ENCODE measurements at places on chromosomes 2 and 18.

DNA sequence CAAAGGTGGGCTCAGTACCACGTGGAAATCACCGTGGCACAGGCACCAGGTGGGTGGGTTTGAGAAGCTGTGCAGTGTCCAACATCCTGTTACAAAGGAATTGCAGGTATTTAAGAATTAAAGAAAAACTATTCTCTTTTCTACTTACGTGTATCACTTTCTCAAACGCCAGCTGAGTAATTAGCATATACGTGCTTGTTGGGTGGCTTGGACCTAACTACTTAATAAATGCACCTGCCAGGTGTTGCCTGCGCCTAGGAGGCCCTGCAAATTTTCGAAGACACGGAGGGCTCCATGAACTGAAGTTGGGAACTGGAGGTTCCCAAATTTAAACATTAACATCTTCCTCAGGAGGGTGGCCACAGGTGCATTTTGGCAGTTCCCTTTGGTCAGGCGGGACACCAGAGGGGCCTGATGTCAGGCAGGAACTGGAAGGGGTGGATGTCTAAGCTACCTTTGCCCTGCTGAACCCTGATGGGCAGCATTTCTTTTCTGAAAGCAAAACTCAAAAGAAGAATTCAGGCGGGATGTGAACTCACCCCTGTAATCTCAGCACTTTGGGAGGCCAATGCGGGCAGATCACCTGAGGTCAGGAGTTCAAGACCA lies 84.8 kb downstream of the HS6ST1 start:
- no peak for DNase-seq

GRCh38 chr2:204487447-204488229 lies 57.6 kb upstream of the PARD3B start:
- no peak for DNase-seq

- DNase-seq, result no peak
These were observed 12.4 kb upstream of the CCDC88A start for GRCh38 chr2:55431982-55432627.

DNA sequence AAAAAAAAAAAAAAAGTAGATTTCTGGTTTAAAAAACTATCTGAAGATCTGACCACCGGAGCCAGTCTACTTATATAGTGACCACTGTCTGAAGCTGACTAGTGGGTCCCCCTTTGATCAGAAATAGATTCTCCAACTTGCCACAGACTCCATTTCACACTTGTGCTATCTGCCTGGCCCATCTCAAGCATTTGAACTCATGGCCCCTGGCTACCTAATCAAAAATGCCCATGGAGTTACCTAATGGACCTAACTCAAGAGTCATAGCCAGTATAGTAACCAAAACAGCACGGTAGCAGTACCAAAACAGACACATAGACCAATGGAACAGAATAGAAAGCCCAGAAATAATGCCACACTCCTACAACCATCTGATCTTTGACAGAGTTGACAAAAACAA lies 17.0 kb upstream of the ATL2 start:
- DNase-seq, result no peak

DNA sequence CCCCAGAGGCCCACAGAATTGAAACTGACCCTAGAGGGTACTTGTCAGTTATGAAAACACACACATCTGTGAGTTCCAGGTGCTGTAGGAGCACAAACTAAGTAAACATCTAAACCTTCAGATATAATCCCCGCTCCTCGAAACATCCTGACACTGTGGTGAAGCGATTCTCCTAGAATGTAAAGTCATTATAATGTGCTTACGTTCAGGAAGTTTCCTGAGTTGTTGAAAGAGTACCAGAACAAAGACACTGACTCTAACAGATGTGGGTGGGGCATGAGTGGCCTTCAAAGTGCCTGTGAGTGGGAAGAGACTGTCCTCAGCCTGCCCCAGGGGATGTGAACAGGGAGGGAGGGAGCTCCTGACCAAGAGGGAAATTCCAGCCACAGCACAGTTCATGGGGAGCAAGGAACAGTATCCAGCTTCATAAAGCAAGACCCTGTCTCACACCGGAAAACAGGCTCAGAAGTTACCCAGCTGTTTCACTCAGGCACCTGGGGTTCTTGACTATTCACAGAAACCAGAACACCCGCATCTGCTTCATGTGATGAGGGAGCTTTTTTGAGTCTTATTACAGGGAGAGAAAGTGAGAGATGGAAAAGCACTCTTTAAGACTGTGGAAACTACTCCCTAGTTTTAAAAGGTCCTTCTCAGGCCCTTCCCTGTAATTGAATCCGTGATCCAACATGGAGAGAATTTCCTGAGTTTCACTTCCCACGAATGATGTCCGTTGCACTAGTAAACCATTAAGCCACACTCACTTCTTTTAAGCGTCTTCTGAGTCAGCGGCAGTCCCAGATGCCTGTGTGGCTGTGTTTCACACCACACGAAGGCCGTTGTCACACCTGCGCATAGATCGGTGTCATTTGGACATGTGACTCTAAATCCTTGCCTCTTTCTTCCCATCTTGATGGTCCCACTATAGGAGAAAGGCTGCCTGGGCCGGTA lies 88.6 kb upstream of the EML6 start:
- no peak for DNase-seq

GRCh38 chr2:152606081-152606480 lies 111.2 kb downstream of the PRPF40A start:
- DNase-seq, result no peak

DNA sequence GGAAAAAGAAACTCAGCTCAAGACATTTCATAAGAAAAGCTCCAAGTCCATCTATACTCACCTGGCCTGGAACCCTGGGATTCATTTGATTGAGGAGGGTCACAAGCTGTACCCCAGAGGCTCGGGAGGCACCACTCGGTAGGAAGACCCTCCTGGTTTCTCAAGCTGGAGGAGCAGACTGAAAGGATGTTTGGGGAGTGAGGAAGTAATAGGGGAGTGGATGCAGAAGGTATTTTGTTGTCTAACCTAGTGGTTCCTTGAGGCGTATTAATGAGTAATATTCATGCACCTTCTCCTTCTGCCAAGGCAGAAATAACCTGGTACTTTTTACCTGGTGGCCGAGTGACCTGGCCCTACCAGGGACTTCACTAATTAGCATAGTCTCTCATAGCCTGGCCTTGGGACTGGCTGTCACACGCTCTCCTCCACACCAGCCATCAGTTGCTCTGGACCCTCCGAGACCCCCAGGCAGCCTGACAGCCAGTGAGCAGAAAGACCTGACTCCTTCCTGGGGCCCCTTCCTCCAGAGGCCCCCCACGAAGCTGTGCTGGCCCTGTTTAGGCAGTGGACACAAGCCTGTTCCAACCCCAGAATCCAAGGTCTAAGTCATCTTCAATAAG lies 161.4 kb downstream of the BCL2 start:
- DNase-seq, result no peak

- no peak for DNase-seq
These were observed 349.0 kb upstream of the PKDCC start for GRCh38 chr2:41698678-41699422.

- no peak for DNase-seq
These were observed 303.3 kb downstream of the CNTNAP5 start for GRCh38 chr2:124328397-124328796.

GRCh38 chr2:17334300-17334699 lies 183.9 kb downstream of the RAD51AP2 start:
- DNase-seq, result no peak

- DNase-seq, result no peak
These were observed 1.6 kb downstream of the RAB27B start for GRCh38 chr18:54829856-54830255.

DNA sequence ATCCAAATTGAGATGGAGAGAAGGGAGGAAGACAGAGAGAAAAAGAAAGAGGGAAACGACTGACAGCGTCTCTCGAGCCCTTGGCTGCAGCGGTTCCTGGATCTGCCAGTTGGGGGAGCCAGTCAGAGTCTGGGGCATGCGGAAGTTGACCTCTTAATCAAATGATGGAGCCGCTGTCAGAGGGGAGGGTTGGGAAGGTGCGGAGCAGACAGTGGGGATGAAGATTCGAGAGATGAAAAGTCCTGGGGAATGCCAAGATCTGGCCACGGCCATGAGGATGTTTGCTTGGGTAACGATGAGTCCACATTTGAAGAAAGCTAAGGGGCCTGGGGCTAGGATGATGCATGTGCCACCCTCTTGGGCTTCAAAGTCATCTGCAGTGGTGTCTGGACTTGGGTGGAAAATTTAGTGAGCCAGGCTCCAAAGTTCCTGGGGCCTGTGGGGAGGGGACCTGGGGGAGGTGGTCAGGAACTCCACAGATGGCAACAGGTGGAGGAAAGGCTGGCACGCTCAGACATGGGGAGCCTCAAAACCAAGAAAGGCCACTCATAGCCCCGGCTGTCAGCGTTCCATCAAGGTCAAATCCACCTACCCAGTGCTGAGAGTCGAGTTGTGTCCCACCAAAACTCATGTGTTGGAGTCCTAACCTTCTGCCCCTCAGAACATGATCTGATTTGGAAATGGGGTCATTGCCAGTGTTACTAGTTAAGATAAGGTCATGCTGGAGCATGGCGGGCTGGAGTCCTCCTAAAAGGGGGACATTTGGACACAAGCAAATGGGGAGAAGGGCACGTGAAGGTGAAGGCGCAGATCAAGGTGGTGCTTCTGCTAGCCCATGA lies 200.1 kb downstream of the NDUFA10 start:
- no peak for DNase-seq

DNA sequence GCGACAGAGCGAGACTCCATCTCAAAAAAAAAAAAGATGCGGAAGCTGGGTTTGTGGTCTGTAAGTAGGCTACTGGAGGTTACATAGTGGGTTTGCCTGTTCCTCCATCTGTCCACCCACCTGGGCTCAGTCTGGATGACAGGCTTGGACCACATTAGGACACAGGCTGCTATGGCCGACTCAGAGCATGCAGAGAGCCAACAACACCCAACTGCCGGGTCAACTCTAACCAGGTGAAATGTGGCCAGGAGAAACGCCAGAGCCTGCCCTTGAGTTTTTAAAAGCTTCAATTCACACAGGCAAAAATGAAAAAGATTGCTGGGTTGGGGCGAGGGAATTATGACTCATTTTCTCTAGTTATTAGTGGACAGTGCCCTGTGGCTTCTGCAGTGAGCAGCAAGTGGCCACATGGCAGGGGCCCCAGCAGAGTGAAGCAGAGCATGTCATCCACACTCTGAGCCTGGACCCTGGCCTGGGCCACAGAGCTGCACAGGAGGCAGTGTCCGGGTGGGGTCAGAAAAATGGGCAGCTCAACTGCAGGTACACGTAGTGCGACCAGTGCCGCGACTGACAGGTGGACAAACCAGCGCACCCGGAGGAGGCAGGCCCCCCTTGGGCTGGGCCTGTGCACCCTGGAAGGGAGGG lies 67.4 kb downstream of the BIN1 start:
- DNase-seq, result no peak
